ENCODE measurements at places on chromosomes 11 and 22.

GRCh38 chr11:106477776-106478175 lies 400.3 kb downstream of the AASDHPPT start:
- DNase-seq: no peak

DNA sequence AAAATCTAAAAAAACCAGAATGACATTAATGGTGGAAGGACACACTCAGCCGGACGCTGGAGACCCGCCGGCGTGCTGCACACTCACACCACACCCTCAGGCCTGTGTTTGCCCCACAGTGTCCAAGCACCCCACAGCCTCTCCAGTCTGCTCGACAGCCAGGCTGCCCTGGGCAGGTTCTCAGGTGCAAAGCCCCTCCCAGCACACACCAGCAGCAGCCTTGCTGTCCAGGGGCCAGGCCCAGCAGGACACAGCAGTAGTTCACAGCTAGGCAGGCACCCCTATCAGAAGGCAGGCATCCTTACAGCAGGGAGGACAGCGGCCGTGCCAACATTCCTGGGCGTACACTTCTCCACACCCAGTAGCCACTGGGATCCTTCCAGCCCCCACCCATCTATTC lies 1.7 kb upstream of the SLC25A1 start:
- DNase-seq: no peak

GRCh38 chr11:122319691-122320620 lies 203.9 kb upstream of the BLID start:
- DNase-seq: no peak

DNA sequence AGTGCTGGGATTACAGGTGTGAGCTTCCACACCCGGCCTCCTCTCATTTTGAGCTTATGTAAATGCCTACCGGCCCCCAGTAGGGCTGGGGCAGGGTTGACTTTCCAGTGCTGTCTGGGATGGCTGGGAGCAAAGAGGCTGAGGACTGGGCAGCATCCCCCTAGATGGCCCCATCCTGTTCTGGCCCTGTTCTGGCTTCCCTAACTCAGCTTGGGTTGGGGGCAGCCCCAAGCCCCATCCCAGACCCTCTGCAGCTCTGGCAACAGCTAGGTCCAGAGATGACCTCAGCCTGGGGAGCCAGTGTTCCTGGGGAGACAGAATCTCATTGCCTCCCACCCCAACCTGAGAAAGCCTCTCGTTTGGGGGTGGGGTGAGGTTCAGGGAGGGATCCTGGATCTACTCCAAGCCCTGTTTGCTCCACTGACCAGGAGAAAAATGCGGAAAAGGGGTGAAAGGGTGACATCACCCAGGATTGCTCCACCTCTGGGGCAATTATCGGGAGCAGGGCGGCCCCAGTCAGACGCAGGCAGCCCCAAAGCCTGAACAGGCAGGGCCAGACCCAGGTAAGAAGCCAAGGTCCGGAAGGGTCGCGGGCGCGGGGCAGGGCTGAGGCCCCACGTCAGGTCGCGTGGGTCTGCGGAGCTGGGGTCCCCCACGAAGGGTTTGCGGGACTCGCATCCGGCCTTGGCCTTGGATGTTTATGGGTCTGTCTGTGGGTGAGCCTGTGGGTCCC lies at the start of gene PNPLA2:
TSS of gene PNPLA2 (plus strand) at position 519 of the 733 bp plus-strand sequence. CDS start 805 bp downstream, outside the sequence.
- DNase-seq: no peak

GRCh38 chr11:96470521-96470920 lies 80.7 kb downstream of the JRKL start:
- no peak for DNase-seq

GRCh38 chr22:44627521-44628139 lies 74.4 kb upstream of the PRR5 start:
- no peak for DNase-seq

DNA sequence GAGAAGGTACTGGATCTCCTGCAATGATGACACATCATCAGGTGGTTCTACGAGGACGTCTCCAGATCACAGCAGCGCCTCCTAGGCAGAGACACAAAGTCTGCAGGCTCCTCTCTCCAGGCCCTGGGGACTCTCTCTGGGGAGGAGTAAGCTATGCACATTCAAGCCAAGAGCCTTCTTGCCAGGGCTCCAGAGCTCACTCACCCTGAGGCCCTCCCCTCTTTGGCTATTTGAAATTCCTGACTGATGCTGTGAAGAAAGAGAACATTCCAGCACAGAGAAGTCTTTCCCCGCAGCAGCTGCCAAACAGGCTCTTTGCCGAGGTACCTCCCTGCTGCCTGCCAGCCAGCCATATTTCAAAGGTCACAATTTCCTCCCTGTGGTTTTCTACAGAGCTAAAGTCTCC lies 204.9 kb downstream of the CSNK2A3 start:
- DNase-seq: no peak

DNA sequence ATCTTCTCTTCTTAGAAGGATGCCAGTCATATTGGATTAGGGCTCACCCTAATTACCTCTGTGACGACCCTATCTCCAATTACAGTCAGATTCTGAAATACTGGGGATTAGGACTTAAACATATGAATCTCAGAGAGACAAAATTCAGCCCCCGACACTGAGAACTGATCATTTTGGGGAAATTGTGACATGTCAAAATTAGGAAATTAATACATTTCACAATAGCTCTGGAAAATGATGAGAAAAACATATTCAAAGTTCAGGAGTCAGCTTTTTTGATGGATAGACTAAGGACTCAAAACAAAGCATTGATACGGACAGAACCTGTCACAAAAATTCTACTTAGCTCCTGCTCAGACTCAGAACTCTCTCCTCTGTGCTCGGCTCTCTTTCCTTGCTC lies 40.8 kb downstream of the COMMD9 start:
- no peak for DNase-seq

- no peak for DNase-seq
Observed at GRCh38 chr11:41459465-41460401, at the start of gene LRRC4C. Gene LRRC4C, minus strand, starts transcription at chr11:41459652.

- no peak for DNase-seq
Observed at GRCh38 chr11:12319461-12319951, 57.9 kb upstream of the PARVA start.

GRCh38 chr11:128391811-128392210 lies 195.5 kb downstream of the ETS1 start:
- no peak for DNase-seq

GRCh38 chr11:100703801-100704575 lies 16.9 kb downstream of the ARHGAP42 start:
- DNase-seq: no peak

DNA sequence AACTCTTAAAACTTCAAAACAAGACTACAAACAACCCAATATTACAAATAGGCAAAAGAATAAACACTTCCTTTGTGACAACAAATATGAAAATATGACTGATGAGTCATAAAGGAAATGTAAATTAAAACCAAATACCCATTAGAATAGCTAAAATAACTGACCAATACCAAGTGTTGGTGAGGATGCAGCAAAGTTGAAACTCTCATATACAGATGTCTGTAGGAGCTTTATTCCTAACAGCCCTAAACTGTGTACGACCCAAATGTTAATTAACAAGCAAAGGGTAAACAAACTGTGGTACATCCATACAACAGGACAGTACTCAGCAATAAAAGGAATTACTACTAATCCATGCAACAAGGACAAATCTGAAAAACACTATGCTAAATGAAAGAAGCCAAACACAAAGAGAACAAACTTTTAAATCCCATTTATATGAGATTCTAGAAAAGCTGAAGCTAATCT lies 43.0 kb downstream of the MAPK1 start:
- no peak for DNase-seq

DNA sequence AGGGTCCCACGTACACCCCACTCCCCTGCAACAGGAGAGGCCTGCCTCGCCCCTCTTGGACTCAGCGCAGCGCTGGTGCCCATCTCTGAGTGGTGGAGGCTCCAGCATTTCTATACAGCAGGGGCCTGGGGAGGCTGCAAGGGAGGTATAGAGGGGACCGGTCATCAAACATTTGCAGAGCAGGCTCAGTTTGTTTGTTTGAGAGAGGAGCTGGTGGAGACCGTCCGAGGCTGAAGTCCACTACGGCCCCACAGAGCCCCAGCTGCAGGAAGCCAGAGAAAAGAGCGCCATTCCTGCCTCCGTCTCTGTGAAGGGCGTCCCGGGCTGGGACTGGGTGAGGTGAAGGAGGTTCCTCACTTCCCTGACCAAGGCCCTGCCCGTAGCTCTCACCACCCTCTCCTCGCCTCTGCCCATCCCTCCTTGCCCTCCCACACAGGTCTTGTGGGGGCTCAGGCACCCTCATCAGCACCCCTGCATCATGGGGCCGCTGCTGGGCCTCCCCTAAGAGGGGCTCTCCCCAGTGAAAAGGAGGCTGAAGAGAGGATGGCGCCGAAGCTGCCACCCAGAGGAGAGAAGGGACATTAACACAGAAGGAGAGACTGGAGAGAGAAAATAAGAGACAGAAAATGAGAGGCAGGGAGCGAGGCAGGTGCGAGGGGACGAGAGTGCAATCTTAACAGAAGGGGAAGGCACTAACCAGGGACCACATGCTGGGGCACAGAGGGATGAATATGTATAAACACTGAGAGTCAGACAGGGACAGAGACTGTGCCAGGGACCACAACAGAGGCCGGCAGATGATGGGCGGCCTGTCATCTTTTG lies 24.5 kb downstream of the RPUSD4 start:
- DNase-seq: no peak

DNA sequence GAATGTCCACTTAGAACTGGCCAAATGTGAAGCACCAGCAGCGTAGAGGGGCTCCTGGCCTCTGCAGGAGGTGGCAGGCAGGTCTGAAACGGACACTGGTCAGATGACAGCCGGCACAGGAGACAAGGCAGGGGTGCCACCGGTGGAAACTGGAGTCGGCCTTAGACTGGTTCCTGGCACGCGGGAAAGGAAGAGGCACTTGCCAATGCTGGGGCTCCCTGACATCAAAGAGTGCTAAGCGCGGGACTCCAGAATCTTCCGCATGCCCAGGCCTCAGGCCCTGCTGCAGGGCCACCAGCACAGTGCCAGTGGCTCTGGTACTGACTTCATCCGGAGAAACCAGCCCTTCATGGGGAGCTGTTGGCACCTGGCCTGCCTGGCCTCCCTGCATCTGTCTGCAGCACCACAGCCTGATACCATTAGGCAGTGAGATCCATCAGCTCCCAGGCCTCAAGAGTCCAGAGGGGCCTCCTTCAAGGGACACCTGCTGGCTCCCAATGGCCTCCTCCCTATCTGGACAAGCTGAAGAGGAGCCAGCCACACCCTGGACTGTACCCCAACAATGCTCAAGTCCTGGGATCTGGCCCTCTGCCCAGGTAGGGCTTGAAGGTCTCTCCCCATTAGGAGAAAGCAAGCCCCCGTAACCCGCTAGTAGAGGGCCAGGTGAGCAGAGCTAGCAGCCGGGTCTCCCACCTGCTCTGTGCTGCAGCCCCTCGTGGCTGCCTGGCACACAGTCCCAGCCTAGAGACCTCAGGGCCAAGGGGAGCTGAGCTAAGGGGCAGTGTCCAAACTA lies 29.7 kb upstream of the GNB1L start:
- no peak for DNase-seq

- DNase-seq: no peak
Observed at GRCh38 chr11:131748151-131749050, 378.0 kb downstream of the NTM start.

DNA sequence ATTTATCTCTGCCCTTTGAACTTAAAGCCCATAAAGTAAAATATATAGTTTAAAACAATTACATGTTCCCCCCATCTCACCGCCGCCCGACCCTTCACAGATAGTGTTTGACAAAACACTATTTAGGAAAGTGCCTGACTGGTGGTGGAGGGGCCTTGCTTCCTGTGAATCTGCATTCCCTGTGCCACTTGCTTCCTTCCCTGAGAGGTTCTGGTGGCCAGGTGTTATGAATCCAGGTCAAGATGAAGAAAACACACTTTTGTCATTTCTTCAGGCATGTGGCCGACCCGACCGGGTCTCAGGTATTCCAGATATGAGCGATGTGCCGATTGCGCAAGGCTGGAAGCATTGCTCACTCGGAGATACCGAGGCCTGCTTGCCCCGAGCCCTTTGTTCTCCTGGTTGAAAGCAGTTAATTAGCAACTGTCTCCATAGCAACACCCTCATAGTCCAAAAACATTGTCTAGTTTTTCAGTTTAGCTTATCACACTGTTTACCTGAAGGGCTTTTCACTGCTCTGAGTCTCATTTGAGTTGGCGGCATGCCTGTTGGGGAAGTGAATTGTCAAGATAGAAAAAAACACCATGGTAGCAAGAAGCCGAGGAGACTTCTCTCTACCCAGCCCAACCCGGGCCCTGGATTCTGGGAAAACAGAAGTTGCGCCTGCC lies 128.3 kb downstream of the TEAD1 start:
- no peak for DNase-seq

DNA sequence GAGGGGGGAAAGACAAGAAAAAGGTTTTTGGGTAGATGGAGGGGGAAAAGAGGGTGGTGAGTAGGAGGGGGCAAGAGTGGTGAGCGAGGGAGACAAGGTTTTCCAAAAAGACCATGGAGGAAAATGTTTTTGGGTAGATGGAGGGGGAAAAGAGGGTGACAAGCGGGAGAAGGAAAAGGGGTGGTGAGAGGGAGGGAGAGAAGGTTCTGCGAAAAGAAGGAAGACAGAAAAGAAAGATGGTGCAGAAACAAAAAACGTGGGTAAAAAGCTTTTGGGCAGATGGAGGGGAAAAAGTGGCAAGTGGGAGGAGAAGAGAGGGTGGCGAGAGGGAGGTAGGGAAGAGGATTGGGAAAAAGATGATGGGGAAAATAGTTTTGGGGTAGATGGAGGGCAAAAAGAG lies 116.0 kb upstream of the SERPIND1 start:
- no peak for DNase-seq

- DNase-seq: no peak
Observed at GRCh38 chr11:111303461-111303860, 5.1 kb downstream of the POU2AF3 start.

GRCh38 chr11:313787-314553 lies at the start of gene IFITM1:
Gene IFITM1, plus strand, starts transcription at chr11:314040. Its CDS starts 131 bp downstream, at chr11:314171.
- DNase-seq: no peak

- no peak for DNase-seq
Observed at GRCh38 chr11:80970037-80970436, 1529.2 kb upstream of the TENM4 start.

- DNase-seq: no peak
Observed at GRCh38 chr22:37239336-37240239, 4.5 kb downstream of the RAC2 start.

- DNase-seq: no peak
Observed at GRCh38 chr11:120660024-120660565, 148.5 kb downstream of the GRIK4 start.

DNA sequence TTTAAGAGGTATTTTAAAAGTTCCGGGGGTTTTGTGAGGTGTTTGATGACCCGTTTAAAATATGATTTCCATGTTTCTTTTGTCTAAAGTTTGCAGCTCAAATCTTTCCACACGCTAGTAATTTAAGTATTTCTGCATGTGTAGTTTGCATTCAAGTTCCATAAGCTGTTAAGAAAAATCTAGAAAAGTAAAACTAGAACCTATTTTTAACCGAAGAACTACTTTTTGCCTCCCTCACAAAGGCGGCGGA lies 193 bp upstream of the MALAT1 start:
- no peak for DNase-seq

All from activated CD4-positive, alpha-beta T cell treated with anti-CD3 and anti-CD28 coated beads, Interleukin-2, amount 50 U/mL, for 24 hours (primary cell).